ENCODE measurements at places on chromosomes 13 and 19.

GRCh38 chr19:861756-862580 is 2.5 kb downstream of the CFD start:
- peak; percentile 44 for DNase-seq

GRCh38 chr13:113833111-113833830 is 30.6 kb downstream of the GAS6 start:
- DNase-seq: no peak

GRCh38 chr19:10688545-10689280 is 12.5 kb upstream of the QTRT1 start:
- no peak for DNase-seq

DNA sequence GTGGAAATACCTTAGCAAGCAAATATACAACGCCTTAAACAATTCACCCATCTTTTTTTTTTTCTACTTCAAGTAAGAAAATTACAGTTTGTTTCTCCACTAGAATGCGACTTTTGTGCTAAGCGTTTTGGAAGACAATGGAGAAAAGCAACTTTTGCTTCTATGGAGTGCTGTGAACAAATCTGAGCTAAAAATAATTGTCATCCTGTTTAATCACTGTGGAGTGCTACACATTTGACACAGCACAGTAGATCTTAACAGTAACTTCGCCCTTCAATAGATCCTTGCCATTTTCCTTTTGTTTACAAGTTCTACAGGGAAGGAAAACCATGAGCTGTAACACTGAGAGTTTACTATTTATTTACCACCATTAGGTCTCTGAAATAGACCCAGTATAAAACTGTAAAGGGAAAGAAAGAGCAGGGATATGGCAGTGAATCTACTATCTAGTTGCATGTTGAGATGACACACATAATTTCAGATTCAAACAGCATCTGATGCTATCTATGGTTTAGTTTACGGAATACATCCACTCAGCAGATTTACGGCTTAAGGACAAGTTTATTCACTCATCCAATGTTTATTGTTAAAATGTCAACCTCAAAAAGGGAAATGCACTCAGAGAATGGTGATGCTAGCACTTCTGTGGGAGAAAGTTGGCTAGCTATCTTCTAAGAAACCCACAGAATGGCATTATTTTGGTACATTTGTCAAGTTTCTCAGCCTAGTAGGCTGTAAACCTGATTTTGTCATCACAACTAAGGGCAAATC is 175.3 kb downstream of the VWA8 start:
- DNase-seq: no peak

GRCh38 chr13:22235285-22235949 is 564.5 kb downstream of the FGF9 start:
- peak; percentile 7 for DNase-seq

DNA sequence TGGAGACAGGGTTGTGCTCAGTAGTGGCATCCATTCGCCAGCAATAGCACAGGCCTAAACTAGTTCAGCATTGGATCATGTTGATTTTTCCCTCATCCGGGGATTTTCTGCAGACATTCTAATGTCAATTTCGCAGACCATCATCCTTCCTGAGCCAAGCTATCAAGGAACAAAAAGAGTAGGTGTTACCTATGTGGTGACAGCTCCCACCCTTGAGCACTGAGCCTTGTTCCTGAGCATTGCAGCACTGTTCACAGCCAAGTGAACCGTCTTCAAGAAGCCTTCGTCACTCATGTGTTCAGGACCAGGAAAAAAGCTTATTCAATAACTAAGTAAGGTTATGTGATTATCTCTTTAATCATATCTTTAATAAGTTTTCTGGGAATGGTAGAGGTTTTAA is 576.2 kb downstream of the UQCRFS1 start:
- DNase-seq: no peak

DNA sequence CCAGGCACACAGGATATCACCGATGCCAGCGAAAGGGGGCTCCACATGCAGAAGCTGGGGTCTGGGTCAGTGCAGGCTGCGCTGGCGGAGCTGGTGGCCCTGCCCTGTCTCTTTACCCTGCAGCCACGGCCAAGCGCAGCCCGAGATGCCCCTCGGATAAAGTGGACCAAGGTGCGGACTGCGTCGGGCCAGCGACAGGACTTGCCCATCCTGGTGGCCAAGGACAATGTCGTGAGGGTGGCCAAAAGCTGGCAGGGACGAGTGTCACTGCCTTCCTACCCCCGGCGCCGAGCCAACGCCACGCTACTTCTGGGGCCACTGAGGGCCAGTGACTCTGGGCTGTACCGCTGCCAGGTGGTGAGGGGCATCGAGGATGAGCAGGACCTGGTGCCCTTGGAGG is 7.2 kb downstream of the NCAN start:
- no peak for DNase-seq

DNA sequence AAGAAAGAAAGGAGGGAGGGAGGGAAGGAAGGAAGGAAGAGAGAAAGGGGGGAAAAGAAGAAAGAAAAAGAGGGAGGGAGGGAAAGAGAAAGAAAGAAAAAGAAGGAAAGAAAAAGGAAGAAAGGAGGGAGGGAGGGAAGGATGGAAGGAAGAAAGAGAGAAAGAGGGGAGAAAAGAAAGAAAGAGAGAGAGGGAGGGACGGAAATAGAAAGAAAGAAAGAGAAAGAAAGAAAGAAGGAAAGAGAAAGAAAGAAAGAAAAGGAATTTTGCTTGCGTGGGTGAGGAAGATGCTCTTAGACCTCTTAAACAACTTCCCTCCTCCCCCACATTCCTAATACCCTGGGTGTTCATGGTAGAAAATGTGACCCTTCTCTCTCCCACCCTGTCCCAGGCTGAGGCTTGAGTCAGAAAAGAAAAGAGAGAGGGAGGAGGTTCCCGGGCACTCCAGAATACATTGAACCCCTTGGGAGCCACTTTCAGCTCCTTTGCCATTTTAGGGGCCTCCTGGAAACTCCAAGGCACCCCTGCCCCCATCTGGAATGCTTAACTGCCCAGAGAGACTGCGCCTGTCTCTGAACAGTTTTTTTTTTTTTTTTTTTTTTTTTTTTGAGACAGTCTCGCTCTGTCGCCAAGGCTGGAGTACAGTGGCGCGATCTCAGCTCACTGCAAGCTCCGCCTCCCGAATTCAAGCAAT is 9.2 kb upstream of the KANK3 start:
- no peak for DNase-seq

DNA sequence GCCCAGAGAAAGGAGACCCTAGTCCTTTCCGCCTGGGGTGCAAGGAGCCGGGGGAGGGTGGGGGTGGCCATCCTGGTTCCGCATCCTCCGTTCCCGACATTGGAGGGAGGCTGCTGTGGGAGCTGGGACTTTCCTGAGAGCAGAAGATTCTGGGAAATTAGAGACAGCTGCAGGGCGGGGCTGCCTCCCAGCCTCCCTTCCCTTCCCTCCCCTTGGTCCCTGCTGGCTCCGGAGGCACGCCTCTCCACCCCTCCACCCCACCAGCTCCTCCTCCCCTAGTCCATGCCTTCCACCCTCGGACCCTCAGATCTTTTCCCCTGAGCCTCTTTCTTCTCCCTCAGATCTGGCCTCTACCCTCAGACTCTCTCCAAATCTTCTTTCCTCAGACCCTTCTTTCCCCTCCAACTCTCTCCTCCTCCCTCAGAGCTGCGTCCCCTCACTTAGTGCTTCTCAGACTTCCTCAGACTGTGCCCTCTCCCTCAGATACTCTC is 3.1 kb upstream of the BCL3 start:
- no peak for DNase-seq

GRCh38 chr19:17855280-17856152 is 4.2 kb upstream of the RPL18A start:
- peak; percentile 86 for DNase-seq

DNA sequence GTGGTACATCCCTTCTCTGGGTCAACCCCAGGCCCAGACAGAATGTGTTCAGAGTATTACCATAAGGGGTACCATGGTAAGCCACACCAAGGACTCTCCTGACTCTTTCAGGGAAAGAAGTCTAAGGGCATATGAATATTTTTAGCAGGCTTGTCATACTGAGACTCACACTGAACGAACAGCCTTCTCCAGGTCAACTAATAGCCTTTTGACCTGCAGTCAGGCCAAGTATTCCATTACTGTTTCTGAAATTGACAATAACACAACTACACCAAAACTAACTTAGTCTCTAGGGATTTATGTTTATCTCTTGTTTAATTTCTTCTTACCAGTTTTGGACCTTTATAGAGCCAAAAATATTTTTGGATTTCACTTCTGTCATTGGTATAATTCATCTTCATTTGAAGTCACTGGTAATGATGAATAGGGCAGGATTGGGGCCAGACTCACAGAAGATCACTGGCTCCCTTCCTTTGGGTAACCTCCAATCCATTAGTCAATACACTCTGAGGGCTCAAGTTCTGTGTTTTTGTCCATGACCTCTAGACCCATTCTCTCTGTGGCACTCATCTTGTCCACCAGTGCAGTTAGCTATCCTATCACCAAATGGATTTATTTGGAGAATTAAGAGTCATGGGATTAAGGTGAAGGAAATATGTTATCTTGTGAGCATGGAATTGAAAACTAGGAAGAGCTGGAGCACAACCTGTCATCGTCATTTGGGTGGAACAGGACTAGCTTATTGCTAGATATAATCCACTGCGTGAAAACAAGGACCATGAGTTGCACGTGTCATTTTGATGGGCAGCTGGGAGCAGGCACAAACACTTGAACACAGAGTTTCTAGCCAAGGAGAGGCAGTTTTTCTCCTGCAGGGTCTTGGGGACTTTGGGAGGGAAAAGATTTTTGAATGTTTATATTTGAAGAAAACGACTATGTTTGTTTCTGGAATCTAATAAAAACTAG is 313.3 kb downstream of the DCLK1 start:
- DNase-seq: no peak

GRCh38 chr19:40604647-40605215 is 3.6 kb downstream of the LTBP4 start:
- no peak for DNase-seq

- no peak for DNase-seq
Measured at GRCh38 chr19:28489126-28489660, 723.8 kb downstream of the UQCRFS1 start.

GRCh38 chr13:23658929-23659541 is 88.8 kb downstream of the TNFRSF19 start:
- DNase-seq: no peak

DNA sequence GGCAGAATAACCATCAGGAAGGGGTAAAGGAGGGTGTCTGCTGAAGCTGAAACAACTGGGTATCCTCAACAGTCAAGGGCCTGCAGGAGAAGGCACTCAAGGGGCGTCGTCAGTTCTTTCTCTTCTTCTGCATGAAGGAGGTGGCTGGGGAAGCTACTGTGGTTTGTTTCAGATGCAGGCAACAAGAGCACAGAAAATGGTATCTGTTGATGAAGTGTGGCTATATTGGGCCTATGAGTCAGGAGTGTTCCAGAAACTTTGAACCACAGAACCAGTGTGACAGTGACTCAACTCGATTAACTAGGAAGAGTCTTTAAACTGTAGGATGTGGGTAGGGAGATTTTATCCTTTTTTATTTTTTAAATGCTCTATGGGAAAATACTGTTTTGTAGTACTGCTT is 686.3 kb downstream of the FGF9 start:
- no peak for DNase-seq

DNA sequence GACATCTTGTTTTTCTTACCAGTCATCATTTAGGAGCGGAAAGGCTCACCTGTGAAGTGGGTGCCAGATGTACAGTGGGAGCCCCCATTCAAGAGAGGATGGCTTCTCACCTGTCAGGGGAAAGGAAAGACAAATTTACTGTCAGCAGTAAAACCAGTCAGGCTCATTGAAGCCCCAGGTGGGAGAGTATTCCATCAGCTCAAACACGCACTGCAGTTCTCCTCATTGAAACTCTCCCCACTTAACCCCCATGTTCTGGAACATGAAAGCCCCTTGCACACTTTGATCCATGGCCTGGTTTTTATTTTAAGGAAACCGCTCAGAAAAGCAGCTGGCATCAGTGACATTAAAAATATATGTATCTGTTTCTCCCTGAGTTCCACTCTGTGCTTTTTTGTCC is 401.1 kb upstream of the ZNF507 start:
- DNase-seq: no peak

DNA sequence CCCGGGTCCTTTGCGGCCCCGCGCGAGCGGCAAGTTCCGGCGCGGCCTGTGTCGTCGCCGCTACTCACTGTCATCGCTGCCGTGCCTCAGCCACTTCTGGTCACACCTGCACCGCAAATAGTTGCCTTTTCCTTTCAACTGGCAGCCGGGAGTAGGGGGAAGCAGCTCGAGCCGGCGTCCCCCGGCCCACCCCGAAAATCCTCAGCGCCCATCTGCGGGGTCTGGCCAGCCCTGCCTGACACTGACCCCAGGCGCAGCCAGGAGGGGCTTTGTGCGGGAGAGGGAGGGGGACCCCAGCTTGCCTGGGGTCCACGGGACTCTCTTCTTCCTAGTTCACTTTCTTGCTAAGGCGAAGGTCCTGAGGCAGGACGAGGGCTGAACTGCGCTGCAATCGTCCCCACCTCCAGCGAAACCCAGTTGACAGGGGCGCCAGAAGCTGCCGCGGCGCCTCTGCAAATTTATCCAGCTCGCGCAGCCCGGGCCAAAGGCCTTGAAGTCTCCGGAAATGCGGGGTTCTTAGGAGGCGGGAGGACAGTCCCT is 1.7 kb downstream of the PDX1 start:
- no peak for DNase-seq

DNA sequence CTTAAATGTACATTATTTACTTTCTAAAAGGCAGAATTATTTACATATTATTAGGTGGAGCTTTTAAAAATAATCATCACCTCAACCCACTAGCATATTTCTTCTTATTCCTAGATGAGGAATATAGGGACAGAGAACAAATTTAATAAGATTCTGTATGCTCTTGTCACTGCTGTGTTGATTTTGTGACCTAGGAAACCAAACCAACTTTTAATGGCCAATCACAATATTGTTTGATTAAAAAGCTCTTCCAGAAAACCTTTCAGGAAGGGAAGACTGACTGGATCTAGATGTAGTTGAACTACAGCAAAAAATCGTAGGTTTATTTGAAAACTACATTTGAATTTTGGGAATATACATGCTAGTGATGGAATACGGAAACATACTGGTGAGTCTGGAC is 91.8 kb upstream of the RAP2A start:
- no peak for DNase-seq

GRCh38 chr13:64527561-64527960 is 2702.6 kb downstream of the PCDH9 start:
- DNase-seq: no peak

GRCh38 chr13:75547917-75548316 is 1.7 kb upstream of the UCHL3 start:
- DNase-seq: no peak

DNA sequence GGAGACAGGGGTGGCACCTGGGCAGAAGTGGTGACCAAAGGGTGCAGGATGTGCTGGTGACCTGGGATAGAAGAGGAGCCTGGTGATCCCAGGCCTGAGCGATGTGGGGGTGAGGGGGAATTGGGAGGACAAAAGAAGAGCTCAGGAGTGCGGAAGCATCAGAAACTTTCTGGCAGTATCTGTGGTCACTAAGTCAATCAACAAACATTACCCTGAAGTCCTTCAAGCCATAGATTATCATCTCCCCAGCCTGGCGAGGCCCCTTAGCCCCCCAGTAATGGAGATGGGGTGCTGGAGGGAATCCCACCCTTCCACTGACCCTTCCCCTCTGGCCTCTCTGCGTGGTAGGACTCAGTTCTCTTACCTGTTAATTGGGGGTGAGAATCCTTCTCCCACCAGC is 10.5 kb downstream of the MEF2B start:
- DNase-seq: no peak
